Thoracic aorta (tissue), 2 donors: ENCODE measurements at places on chromosomes 1 and 21.

- peak overlapping the region; percentile 7 for H3K27ac ChIP-seq
- peaks cover 59% of the 10 kb centered on the region for H3K4me1 ChIP-seq
- no peaks in the 10 kb centered on the region for H3K36me3 ChIP-seq
- H3K27me3 ChIP-seq: no peaks in the 10 kb centered on the region
- H3K4me3 ChIP-seq: no peak overlapping the region
These were observed 66.8 kb downstream of the NIBAN1 start for GRCh38 chr1:184907500-184907899.

GRCh38 chr1:151918819-151919610 lies 9.7 kb upstream of the THEM4 start:
- H3K27me3 ChIP-seq: no peaks in the 10 kb centered on the region
- H3K27ac ChIP-seq: no peak overlapping the region
- H3K36me3 ChIP-seq: no peaks in the 10 kb centered on the region
- H3K4me3 ChIP-seq: no peak overlapping the region

- H3K36me3 ChIP-seq: no peaks in the 10 kb centered on the region
- H3K27ac ChIP-seq: no peak overlapping the region
- no peaks in the 10 kb centered on the region for H3K4me1 ChIP-seq
These were observed 587.5 kb upstream of the ADGRL2 start for GRCh38 chr1:81213279-81213678.

DNA sequence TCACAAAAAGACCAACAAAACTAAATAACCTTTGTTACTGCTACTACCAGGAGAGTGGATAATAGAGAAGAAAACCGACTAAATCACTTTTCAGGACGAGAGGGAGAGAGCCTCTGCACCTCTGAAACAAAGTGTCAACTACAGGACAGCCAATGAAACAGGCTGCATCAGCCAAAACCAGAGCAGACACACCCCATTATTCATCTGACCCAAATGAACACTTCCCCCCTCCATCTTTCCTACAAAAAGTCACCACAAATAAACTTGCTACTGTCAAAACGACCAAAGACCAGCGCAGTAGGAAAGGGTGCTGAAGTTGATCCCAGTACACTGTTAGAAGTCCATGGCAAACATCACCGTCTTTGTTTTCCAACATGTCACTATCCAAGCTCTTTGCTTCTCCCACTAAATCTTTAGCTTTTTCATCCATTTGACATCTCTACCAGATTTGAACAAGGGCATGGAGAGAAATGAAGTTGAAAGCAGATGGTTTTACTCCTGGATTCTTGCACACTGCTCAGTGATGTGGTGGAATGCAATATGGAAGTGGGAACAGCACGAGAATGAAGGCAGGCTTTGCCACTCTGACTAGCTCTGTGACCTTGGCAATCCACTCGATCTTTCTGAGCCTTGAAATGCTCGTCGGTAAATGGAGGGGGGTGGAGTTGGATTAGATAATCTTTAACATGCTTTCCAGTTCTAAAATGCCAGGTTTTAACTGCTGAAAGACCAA lies 20.5 kb downstream of the DSTYK start:
- H3K36me3 ChIP-seq: no peaks in the 10 kb centered on the region
- H3K27ac ChIP-seq: no peak overlapping the region
- peaks cover 26% of the 10 kb centered on the region for H3K4me1 ChIP-seq
- no peaks in the 10 kb centered on the region for H3K27me3 ChIP-seq
- no peak overlapping the region for H3K4me3 ChIP-seq

DNA sequence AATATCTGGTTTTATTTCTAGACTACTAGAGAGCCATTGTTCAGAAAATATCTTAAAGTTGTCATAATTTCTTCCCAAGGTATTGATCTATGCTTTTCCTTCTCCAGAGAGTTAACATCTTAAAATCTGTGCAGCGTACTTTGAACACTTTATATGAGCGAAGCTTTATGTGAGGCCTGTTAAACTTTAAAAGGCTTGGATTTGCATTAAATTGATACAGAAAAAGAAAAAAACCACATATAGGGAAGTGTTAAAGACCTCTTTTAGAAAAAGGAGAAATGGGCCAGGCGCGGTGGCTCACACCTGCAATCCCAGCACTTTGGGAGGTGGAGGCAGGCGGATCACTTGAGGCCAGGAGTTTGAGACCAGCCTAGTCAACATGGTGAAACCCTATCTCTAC lies 59.2 kb upstream of the MORC3 start:
- H3K4me3 ChIP-seq: peak overlapping the region; percentile 75
- peaks cover 7% of the 10 kb centered on the region for H3K4me1 ChIP-seq
- H3K27ac ChIP-seq: no peak overlapping the region
- H3K27me3 ChIP-seq: no peaks in the 10 kb centered on the region
- peaks cover 3% of the 10 kb centered on the region for H3K36me3 ChIP-seq
